Stimulated activated CD4-positive, alpha-beta T cell treated with anti-CD3 and anti-CD28 coated beads, Interleukin-1b, Interleukin-23, amount 100 ng/mL, for 1 hour (primary cell): ENCODE measurements at places on chromosomes 11 and 22.

DNA sequence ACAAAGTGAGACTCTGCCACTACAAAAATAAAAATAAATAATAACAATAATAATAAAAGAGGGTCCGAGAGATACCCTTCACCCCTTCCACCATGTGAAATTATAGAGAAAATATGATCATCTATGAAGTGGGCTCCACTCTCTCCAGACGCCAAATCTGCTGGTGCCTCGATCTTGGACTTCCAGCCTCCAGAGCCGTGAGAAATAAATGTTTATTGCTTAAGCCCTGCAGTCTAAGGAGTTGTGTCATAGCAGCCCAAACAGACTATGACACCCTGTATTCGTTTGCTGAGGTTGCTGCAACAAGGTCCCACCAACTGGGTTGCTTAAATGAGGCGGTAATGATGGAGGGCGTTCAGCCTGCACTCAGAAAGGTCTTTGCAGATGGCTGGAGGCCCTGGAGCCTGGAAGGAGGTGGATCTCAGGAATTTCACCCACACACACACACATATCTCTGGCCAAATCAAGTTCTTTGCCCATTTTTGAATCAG, 7.6 kb upstream of the SEPTIN5 start:
- no peak for DNase-seq

DNA sequence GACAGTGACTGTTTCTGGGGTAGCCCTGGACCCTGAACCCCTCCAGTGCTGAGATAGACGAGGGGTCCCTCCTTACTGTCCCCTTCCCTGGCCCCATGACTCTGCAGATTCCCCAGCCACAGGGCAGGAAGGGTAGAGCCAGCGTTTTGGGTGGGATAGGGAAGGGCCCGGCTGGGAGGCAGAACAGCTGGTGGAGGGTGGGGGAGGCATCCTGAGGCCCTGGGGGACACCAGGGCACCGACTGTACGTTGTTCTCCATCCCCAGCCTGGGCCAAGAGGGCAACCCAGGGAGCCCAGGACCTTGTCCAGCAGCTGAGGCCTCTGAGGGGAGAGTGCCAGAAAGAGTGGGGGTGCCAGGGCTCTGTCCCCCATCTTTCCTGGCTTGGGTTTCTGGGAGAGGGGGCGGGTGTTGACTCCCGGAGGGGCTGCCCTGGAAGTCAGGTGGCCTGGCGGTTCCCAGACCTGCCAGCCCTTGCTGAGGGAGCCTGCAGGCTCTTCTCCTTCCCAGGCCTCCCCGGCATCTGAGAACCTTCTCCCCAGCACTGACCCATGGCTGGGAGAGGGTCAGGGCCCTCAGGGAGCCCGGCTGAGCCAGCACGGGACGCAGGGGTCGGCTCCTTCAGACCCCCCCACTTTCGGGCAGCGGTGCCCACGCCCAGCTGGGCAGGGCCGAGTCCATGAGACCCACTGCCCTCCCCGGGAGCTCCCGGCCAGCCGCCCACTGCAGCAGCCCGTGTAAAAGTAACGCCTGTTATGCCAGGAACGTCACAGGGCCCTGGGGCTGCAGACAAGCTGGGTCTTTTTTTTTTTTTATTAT, 30.3 kb downstream of the IGF2 start:
- no peak for DNase-seq

DNA sequence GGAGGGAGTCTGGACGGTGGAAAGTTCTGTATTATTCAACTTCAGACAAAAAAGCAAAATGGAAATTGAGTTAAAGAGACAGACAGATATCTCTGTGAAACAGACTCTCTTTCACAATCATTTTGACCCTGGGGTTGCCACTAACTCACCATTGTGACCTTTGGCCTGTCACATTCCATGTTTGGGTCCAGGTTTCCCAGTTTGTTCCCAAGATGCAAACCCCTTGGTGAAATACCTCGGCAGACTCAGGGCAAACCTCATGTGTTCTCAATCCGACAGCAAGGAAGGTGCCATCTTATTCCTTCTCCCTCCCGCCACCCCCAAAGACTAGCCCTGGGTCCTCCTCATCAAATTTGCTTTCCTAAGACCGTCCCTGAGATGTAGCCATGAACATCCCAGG, 41.8 kb downstream of the GALNT18 start:
- no peak for DNase-seq

- no peak for DNase-seq
Observed at GRCh38 chr11:27248576-27249509, 114.2 kb downstream of the CCDC34 start.

GRCh38 chr22:17260950-17261349, 41.7 kb upstream of the ADA2 start:
- no peak for DNase-seq

- no peak for DNase-seq
Observed at GRCh38 chr11:10454878-10455631, at the start of gene AMPD3. Gene AMPD3 (plus strand): TSS chr11:10455264. CDS start chr11:10461520, 6,256 bp downstream.

GRCh38 chr11:123392431-123392830, 37.6 kb upstream of the GRAMD1B start:
- DNase-seq = no peak

GRCh38 chr22:46632646-46633249, 12.6 kb downstream of the GRAMD4 start:
- no peak for DNase-seq
